ENCODE measurements at places on chromosomes 16 and 17.

GRCh38 chr16:80015566-80015965 is 415.0 kb upstream of the MAF start:
- no peak for DNase-seq

- no peak for DNase-seq
Observed at GRCh38 chr17:56213031-56213430, 59.8 kb downstream of the ANKFN1 start.

GRCh38 chr17:40663252-40663651 is 1.7 kb downstream of the KRT222 start:
- peak; percentile 42 for DNase-seq

GRCh38 chr17:337453-337852 is 15.2 kb downstream of the RPH3AL start:
- no peak for DNase-seq

- no peak for DNase-seq
Observed at GRCh38 chr16:53103811-53104210, 49.0 kb downstream of the CHD9 start.

- DNase-seq = no peak
Observed at GRCh38 chr16:83830769-83831455, 23.1 kb downstream of the HSBP1 start.

GRCh38 chr16:10859020-10859419 is 18.0 kb upstream of the CIITA start:
- DNase-seq = no peak

DNA sequence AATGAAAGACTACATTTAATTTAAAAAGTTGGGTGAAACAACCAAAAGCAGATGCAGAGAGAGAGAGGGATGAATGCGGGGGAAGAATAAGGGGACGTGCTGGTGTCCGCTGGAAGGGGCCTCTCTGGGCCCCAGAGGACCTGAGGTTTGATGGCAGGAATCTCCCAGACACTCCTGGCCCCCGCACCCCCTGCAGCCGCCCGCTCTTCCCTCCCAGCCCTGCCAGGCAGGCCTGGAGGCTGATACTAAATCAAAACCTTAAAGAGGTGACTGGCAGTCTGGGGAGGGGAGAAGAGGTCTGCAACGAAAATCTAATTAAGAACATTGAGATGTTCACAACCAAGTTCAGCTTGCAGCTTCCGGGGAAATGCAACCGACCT is 2.4 kb downstream of the FOXL1 start:
- no peak for DNase-seq

- DNase-seq = no peak
Observed at GRCh38 chr17:1605681-1606351, 22.8 kb downstream of the SLC43A2 start.

- DNase-seq = peak; percentile 66
Observed at GRCh38 chr17:951325-952132, 28.0 kb downstream of the NXN start.

GRCh38 chr17:11900041-11900476 is 97.2 kb downstream of the ZNF18 start:
- DNase-seq = no peak

DNA sequence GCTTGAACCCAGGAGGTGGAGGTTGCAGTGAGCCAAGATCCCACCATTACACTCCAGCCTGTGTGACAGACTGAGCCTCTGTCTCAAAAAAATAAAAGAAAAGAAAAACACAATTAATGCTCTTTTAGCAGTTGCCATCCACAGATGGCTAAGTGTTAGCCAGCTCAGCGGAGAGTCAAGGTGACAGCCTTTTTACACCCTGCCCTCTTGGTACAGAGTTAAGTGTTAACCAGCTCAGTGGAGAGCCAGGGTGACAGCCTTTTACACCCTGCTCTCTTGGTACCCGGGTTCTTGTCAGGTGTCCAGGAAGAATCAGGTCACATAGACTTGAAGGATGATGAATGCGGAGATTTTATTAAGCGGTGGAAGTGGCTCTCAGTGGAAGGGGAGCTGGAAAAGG is 7.8 kb upstream of the CD300LF start:
- DNase-seq = no peak

DNA sequence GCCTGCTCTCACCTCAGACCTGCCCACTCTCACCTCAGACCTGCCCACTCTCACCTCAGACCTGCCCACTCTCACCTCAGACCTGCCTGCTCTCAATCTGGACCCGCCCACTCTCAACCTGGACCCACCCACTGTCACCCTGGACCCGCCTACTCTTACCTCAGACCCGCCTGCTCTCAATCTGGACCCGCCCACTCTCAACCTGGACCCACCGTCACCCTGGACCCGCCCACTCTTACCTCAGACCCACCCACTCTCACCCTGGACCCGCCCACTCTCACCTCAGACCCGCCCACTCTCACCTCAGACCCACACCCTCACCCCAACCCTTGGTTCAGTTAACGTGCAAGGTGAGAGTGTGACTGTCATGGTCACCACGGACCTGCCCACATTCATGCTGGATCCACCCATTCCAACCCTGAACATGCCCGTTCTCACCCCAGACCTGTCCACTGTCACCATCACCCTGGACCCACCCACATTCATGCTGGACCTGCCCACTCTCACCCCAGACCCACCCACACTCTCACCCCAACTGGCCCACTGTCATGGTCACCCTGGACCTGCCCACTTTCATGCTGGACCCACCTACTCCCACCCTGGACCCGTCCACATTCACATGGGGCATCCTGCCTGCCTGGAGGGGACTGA is 31.2 kb upstream of the ENPP7 start:
- DNase-seq = no peak

GRCh38 chr17:2755891-2756724 is 6.7 kb upstream of the CCDC92B start:
- DNase-seq = peak; percentile 24

- DNase-seq = no peak
Observed at GRCh38 chr17:6255322-6255721, 179.6 kb downstream of the AIPL1 start.

- no peak for DNase-seq
Observed at GRCh38 chr16:58454856-58455255, 45.1 kb upstream of the NDRG4 start.

DNA sequence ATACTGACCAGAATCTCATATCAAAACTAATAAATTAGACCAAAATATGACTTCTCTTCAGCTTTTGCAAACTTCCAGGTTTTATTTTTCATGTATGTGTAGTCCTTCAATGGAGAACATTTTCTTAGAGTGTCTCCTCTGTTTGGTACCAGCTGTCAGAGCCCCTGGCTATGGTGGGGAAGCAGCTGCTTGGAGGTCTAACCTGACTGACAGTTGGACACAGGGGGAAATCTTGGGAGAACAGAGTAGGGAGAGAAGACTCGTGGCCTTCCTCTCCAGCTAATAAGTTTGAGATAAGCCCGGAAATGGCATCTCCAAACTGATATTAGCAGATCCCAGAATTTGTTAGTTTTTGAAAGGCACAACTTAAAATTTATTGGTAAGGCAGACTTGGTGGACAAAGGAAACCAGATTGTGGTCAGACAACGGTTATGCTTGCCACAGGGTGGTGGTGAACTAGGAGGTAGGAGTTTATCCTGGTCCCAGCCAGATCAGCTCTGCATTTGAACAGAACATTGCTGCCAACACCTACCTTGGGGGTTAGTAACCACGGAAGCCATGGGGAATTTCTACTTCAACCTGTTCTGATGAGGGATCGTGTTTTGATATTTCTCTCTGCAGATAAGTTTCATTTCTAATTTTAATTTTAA is 39.2 kb upstream of the IRX3 start:
- no peak for DNase-seq

DNA sequence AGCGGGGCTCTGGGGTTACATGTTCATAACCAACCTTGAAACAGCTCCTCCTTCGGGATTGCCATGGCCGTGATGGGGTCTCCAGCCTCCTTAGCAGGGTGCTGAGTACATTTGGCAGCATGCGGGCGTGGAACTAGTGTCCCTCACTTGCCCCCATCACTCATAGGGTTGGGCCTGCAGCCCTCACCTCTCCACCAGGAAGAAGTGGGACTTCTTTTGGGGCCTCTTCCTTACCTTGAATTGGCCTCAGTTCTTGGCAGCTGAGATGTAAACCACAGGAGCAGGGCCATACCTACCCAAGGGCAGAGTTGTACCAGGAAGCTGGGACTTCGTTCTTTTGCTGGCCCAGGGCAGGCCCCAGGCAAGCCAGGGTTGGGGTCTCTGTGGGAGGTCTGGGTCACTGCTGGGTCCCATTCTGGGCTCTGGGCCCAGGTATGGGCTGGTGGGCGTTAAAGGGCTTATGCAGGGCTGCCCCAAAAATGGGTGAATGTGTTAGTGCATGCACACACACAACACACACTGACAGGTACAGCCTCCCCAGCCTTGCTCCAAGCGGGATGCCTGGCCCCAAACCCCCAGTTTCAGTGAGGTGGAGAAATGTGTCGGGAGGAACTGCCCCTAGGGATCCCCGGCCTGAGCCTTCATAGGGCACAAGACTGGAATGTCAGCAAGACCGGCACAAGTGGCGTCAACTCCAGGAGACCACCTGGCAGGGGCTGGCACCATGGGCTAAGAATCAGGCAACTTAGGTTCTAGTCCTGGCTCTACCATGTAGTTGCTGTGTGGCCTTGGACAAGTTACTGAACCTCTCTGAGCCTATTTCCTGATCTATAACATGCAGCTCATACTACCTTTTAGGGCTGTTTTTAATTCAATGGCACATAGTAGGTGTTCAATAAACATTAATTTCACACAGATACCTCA is 3.9 kb upstream of the KRT15 start:
- DNase-seq = no peak

- DNase-seq = peak; percentile 88
Observed at GRCh38 chr16:11224096-11224893, 31.7 kb downstream of the SOCS1 start.

GRCh38 chr16:57609541-57610401 is 18.7 kb upstream of the ADGRG1 start:
- DNase-seq = no peak

- no peak for DNase-seq
Observed at GRCh38 chr16:8753416-8754054, 43.9 kb downstream of the TMEM186 start.

DNA sequence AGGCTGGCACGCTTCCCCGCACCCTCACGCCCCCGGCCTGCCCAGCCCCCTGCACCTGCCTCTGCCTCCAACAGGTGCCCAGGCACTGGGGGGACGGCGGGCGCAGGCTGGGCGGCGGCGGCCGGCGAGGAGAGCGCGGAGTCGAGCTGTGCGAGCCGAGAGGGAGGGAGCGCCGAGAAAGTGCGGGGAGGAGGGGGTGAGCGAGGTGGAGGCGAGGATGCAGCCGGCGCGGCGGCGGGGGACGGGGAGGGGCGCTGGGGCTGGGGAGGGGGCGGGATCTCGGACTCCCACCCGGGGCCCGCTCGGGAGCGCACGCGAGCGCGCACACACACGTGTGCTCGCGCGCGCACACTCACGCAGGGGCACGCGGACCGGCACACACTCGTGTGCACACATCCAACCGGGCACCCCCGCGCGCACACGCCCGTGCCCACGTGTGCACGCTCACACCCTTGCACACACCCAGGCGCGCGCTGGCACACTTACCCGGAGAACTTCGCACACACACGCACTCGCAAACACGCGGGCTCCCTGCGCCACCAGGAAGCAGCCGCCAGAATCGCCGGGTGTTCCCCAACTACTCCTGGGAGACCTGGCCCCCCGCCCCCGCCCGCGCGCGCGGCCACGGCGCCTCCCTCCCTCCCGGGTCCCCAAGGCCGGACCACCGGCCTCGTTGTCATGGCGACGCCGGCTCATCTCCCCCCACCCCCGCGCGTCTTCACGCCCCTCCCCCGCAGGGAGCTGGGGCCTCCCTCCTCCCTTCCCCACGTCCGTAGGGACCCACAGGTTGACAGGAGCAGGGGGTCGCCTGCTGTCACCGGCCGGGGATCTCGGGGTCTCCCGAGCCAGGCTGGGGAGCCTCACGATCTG is at the start of gene DOC2A:
DOC2A (minus strand) TSS at position 184 of the 870 bp plus-strand sequence. CDS start 805 bp downstream, outside the sequence.
- DNase-seq = no peak

DNA sequence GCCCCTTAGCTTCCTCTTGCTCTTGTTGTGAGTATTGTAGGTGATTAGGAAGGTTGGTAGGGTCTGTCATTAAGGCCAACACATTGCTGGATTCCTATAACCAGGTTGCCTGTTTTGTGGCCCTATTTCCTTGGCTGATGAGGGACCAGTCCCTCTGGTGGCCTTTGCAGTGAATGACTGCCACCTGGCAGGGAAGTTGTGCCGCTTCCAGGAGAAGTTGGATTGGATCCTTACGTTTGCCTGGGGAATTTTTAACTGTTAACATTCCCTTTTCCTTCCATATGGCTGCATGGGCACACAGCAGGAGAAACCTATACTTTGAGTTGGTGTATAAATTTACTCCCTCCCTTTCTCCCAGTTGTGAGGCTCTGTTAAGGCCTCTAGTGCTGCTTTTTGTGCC is 32.4 kb downstream of the LCMT1 start:
- peak; percentile 73 for DNase-seq

GRCh38 chr16:3012828-3013420 is at the start of gene CLDN9:
TSS of gene CLDN9 (plus strand) at chr16:3012923. CDS start at chr16:3013363, 440 bp downstream.
- DNase-seq = no peak

GRCh38 chr16:19804538-19805323 is 79.9 kb downstream of the GPRC5B start:
- no peak for DNase-seq

GRCh38 chr17:17028059-17028877 is 14.0 kb upstream of the MPRIP start:
- DNase-seq = no peak

GRCh38 chr17:46763416-46763815 is 55.1 kb downstream of the WNT3 start:
- no peak for DNase-seq

GRCh38 chr16:68644715-68645493 is at the start of gene CDH3:
TSS of gene CDH3 (plus strand) at chr16:68645310. CDS start at chr16:68645380, 70 bp downstream.
- DNase-seq = no peak
